ENCODE measurements at places on chromosomes 7 and 10. TPM values are rescaled to one million over a fixed set of nuclear protein-coding genes. Genes with fewer than 3 reads are reported as not detected.

Gene LRCH4
- 150 TPM for total RNA-seq

Gene PLXNA4
- total RNA-seq: 0.21 TPM

Gene TMEM236
- total RNA-seq: 0.10 TPM

Gene GJD4
- total RNA-seq: not detected

Gene KIAA1217
- total RNA-seq: 1.0 TPM

All from natural killer cell treated with Interleukin-12 subunit alpha and Interleukin-12 subunit beta and Interleukin-15 and Interleukin-18, amount 100 ng/mL, for 72 hours (primary cell).